ENCODE measurements at places on chromosomes 5 and 9.
A peak's percentile ranks its signal among the peaks of the same experiment; 100 is the strongest.

GRCh38 chr9:108784998-108785397 is 70.8 kb downstream of the ACTL7B start:
- DNase-seq = peak; percentile 85

DNA sequence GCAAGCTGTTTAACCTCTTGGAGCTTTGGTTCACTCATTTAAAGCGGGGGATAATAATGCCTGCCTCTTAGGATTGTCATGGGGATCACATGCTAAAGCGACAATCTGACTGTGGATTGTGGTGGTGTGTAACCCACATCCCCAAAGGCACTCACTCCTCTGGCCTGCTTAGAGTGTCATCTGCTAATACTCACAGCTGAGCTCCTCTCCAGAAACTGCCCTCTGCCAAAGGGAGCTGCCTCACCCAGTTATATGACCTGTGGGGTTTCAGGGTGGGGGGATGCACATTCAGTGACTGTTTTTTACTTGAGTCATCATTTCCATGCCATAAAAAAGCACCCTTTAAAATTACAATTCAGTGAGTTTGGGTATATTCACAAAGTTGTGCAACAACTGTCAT is 110.0 kb upstream of the SPOCK1 start:
- peak; percentile 86 for DNase-seq

GRCh38 chr9:105258225-105258737 is 13.8 kb downstream of the SLC44A1 start:
- DNase-seq = no peak

GRCh38 chr9:88852794-88853193 is 138.5 kb upstream of the S1PR3 start:
- peak; percentile 88 for DNase-seq

GRCh38 chr9:78261403-78262001 is 25.6 kb downstream of the CEP78 start:
- DNase-seq = peak; percentile 30

DNA sequence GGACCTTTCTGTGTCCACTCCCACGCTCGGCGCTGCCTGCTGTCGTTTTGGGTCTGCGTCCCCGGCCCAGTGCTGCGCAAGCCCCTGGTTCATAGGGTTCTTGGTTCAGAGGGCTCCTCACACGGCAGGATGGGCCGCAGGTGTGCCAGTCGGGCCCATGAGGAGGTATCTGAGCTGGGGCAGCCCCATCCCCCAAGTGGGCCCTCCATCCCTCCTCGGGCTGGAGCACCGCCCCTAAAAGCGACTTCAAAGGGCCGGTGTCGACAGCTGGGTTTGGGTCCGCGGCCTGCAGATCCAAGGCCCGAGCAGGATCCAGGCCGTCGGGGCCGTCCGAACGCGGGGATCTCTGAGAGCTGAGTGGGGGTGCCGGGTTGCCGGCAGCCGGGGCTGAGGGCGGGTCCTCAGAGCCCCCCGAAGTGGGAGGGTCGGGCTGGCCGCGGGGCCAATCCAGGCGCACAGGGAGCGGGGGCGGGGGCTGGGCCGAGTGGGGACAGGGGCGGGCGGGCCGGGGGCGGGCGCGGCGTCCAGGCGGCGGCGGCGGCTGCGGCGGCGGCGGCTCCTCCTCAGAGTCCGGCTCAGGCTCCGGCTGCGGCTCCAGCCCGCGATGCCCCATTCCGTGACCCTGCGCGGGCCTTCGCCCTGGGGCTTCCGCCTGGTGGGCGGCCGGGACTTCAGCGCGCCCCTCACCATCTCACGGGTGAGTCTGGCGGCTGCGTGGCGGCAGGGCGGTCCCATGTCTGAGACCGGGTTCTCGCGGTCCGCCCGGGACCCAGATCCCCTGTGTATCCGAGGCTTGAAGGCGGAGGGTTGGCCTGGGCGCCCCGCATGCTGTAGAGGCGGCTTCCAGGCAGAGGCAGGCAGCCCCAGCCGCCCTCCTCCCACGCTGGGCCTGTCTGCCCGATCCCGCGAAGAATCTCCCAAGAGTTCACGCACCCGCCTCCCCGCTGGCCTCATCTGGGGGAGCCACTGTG is at the start of gene PDLIM4:
Gene PDLIM4, plus strand, starts transcription at position 566 of the 971 bp plus-strand sequence. Its CDS starts 39 bp downstream, at position 605.
- peak; percentile 62 for DNase-seq

GRCh38 chr5:33372721-33373472 is 67.9 kb upstream of the TARS1 start:
- no peak for DNase-seq
